ENCODE measurements at places on chromosomes 4 and X.

GRCh38 chrX:131084145-131084544 lies 26.0 kb downstream of the ARHGAP36 start:
- DNase-seq: no peak

GRCh38 chr4:181693517-181693916 lies 549.7 kb upstream of the TENM3 start:
- DNase-seq: no peak

DNA sequence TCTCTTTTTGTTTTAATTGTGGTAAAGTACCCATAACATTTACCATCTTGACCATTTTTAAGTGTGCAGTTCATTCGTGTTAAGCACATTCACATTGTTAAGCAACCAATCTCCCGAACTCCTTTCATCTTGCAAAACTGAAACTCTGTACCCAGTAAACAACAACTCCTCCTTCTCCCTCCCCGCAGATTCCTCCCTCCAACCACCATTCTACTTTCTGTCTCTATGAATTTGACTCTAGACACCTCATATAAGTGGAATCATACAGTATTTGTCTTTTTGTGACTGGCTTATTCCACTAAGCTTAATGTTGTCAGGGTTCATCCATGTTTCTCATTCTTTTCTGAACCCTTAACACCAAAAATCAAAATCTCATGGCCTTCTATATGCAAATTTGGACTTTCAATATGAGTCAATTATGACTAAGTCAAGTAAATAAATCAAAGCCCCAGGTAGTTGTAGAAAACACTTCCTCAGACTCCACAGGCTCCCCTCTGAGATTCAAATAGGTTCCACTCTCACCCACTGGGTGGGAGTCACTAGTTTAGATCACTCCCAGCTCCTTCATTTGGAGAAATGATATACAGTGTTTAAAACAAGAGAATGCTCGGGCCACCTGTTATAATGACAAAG lies 9.8 kb upstream of the RTL5 start:
- DNase-seq: no peak

GRCh38 chr4:143260750-143261149 lies 75.9 kb upstream of the GAB1 start:
- DNase-seq: no peak

DNA sequence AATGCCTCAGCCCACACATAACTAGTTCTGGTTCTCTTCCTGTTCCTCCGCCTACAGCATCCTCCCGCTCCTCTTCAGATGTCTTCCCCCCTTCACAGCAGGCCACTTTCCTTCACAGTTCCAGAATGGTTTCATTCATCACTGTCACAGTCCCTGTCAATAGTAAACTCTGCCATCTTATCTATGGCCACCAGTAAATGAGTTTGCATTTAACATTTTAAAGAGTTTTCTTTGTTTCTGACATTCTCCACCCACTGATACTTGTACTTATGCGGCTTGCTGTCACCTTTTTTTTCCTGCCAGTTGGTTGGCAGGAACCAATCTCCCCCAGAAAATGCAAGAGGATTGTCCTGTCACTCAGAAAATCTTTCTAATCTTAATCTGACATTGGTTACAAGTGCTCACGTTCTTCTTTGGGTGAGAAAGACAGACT lies 114.1 kb downstream of the GLUD2 start:
- DNase-seq: no peak

- DNase-seq: no peak
These were observed 55.4 kb upstream of the PABPC1L2A start for GRCh38 chrX:73134741-73135140.

- no peak for DNase-seq
These were observed 18.4 kb upstream of the FAM47E start for GRCh38 chr4:76233083-76233482.

DNA sequence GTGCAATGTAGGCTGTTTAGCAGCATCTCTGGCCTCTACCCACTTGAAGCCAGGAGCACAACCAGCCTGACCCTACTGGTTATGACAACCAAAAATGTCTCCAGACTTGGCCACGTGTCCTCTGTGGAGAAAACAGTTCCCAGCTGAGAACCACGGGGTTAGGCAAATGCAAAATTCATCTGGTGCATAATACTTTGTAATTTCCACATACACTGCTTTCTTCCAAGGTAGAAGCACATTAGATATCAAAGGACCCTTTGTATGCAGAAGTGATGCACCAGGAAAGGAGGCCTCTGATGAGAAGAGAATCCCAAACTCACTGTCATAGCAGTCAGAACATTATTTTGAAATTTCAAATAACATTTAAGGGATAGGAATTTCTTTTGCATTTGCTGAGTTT lies 26.3 kb downstream of the MFAP3L start:
- DNase-seq: no peak

- DNase-seq: no peak
These were observed 32.0 kb upstream of the MAN2B2 start for GRCh38 chr4:6542951-6543350.

GRCh38 chr4:185800266-185800945 lies 11.6 kb downstream of the SORBS2 start:
- no peak for DNase-seq

- no peak for DNase-seq
These were observed 3.9 kb downstream of the PCDH10 start for GRCh38 chr4:133152831-133153481.

DNA sequence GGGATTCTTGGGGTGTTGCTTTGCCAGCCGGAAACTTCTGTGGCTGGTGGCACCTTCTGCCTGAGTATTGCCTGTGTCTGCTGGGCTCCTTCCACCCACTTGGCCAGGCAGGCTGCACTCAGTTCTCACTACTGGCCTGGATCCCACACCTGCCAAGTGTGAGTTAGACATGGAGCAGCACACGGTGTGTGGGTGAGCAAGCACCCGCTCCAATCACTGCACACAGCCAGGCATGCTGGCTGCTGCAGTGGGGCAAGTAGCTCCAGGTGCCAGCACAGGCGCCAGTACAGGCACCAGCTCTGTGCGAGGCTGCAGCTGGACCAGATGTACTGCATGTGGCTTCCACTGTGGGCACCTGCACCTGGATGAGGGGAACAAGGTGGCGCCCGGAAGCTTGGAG lies 23.9 kb downstream of the DCUN1D4 start:
- DNase-seq: no peak

DNA sequence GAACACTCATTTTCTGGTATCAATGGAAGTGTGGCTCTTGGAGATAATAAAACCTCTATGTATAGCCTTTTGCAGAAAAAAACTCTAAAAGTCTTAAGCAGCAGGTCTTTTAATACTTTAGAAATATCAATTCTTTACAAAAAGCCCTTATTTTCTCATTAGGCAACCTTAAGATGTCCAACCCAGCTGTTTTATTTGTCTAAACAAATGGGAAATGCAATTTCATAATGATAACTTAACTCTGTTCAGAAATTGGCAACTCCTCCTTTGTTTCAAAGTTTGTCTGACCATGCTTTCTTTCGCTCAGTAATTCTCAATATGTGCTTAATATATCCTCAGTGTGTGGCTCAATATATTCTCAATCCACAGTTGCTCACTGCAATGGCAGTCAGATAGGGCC lies 196.5 kb upstream of the VEGFC start:
- DNase-seq: no peak

DNA sequence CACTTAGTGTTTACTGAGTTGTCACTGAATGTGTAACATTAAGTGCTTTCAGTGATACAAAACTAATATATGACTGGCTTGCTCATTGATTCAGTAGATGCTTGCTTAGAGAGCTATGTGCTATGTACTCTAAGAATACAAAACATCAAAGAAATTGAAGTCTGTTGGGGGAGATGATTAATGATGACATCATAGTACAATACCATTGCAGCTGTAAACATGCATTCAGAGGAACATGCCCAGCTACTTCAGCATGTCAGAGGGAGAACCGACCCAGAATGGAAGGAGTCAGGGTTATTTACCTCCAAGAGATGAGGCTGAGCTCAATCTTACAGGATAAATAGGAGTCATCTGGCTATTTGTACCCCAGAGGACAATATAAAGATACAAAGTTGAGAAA lies 290.8 kb downstream of the TENM3 start:
- DNase-seq: peak; percentile 45

- no peak for DNase-seq
These were observed 89.7 kb downstream of the COL4A6 start for GRCh38 chrX:108348525-108348924.

- DNase-seq: peak; percentile 32
These were observed 354.9 kb downstream of the RPA4 start for GRCh38 chrX:97238632-97239031.

DNA sequence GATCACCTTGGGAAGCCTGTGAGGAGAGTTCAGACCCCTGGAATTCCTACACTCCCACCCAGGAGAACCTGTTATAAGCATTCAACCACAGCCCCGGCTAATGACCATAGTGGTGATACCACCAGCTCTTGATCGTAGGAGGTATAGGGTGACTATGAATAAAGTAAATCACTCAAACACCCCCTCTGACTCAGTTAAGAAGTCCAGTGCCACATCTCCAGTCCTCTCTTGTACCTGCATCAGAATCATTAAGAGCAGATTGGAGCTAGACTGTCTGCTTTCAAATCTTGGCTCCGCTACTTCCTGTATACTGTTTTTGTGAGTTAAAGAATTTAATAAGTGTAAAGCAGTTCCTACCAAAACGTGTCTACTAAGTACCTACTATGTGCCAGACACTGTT lies 565.1 kb upstream of the DIPK2B start:
- no peak for DNase-seq

DNA sequence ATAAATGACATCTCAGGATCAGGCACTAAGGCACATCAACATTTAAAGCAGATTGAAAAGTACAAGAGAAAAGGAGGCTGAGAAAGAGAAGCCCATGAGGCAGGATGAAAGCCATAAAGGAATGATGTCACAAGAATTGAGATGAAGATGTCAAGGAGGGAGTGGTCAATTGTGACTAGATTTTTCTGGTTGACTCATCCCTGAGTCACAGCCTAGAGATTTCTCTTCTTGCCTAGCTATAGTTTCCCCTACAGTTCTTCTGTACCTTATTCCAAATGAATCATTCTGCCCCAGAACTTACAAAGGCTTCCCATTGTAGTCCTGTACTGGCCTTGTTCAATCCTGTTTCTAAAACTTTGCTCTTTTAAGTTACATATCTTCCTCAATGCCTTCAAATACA lies 3.4 kb upstream of the USP53 start:
- DNase-seq: peak; percentile 95

DNA sequence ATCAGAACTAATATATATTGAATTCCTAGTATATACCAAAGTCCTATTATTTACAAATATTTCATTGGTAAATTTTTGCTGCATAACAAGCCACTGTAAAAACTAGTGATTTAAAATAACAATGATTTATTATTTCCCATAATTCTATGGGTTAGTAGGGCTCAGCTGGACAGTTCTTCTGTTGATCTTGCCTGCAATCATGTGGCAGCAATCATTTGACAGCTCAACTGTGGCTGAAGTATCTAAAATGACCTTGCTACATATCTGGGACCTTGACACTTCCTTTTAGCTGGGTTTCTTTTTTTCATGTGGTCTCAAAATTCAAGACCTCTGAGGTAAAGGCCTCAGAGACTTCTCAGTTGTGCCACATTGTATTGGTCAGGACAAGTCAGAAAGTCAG lies 598.5 kb upstream of the PITX2 start:
- no peak for DNase-seq

DNA sequence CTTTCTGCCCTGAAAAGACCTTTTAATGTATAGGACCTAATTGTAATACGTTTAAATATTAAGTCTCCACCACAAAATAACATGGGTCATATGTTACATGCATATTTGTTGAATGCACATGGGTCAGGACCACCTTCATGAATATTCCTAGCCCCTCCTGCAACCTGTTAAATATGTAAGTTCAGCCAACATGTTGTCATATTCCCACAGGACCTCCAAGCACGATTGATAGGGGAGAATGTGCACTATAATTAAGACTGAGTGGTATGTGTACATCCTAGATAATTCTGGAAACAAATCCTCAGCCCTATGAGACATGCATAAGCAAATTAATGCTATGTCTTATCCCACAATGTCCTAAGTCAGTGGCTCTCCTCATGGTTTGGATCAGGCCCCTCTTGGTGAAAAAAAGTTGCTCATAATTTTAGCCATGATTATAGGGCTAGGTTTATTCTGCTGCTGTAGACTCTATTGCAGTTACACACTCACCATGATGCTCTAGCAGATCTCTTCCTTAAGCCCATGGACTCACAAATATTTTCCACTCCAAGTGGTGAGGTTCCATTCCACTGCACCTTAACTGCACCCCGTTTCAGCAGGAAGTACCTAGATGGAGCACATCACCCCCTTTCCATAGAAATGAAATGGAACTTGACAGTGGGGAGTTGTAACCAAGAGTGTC lies 10.2 kb downstream of the TIGD2 start:
- no peak for DNase-seq

DNA sequence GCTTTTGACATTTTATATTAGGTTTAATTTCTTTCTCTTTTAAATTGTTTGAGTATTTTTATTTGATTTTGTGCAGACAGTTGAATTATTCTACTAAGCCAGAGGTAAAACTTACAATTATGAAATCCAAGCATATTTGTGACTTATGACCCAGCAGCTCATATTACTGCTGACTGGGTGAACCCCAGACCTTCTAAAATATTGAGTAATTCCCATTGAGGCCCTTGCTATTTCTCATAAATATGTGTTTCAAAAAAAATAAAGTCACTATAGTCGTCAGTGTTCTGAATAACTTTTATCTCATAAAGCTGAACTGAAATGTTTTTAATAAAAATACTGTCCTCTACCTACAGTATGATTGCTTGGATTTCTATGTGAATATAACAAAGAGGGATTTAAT lies 303.1 kb downstream of the IQCM start:
- peak; percentile 5 for DNase-seq

GRCh38 chr4:109979920-109980717 lies 67.4 kb downstream of the EGF start:
- peak; percentile 91 for DNase-seq

GRCh38 chrX:75084757-75085156 lies 71.3 kb downstream of the ABCB7 start:
- DNase-seq: no peak

GRCh38 chrX:39791691-39792090 lies 306.1 kb downstream of the BCOR start:
- DNase-seq: no peak

DNA sequence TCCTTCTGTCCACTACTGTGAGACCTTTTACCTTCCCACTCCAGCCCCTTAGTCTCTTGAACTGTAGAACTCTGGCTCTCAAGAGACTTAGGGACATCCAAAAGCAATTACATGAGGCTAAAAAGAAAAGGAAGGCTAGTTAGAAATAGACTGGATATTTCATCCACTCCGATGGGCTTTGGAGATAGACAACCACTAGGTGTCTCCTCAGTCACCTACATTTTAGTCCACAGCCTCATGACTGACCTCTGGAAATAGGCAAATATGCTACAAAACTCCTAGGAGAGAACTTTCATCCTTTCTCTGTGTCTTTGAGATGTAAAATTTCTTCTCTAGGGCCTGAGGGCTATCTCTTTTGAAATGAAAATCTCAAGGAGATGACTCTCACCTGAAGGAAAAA lies 45.1 kb upstream of the LAMP2 start:
- DNase-seq: peak; percentile 10

DNA sequence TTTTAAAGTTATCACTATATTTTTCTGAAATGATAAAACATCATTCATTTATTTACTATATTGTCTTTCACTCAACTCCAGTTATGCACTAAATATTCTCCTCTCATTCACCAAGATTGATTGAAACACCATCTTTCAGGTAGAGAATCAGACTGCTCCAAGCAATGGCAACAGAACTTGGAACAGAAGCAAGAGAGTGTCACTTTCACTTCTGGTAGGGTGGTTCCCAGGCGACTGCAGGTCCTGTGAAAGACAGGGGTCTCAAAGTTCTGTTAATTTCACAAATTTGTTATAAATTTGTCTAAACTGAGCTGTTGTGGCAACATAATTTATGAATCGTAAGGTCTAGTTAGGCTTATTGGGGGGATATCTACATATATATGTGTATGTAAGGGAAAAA lies 47.8 kb downstream of the RHOH start:
- DNase-seq: no peak

Measured in fibroblast of upper back skin (primary cell).